ENCODE measurements at places on chromosomes 16 and 17.
A peak's percentile ranks its signal among the peaks of the same experiment; 100 is the strongest.

- DNase-seq = no peak
Observed at GRCh38 chr16:9003322-9003721, 39.6 kb upstream of the USP7 start.

- DNase-seq = no peak
Observed at GRCh38 chr17:50501054-50501453, 7.2 kb upstream of the MYCBPAP start.

- no peak for DNase-seq
Observed at GRCh38 chr16:81378049-81378448, 63.3 kb downstream of the GAN start.

DNA sequence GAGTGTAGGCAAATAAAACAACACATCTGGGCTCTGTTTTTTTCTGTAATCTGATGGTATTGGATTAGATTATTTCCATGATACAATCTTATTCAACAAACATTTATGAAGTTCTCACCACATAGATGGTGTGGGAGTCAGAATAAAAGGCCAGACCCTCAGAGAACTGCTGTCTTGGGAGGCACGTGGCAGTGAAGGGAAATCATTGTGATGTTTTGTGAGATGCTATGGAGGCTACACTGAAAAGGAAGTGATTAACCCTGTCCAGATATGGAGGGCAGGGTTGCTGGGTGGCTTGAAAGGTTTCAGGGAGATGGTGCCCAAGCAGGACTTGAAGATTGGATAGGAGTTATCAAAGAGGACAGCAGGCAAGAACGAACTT, 35.6 kb downstream of the DHRS7B start:
- DNase-seq = no peak

DNA sequence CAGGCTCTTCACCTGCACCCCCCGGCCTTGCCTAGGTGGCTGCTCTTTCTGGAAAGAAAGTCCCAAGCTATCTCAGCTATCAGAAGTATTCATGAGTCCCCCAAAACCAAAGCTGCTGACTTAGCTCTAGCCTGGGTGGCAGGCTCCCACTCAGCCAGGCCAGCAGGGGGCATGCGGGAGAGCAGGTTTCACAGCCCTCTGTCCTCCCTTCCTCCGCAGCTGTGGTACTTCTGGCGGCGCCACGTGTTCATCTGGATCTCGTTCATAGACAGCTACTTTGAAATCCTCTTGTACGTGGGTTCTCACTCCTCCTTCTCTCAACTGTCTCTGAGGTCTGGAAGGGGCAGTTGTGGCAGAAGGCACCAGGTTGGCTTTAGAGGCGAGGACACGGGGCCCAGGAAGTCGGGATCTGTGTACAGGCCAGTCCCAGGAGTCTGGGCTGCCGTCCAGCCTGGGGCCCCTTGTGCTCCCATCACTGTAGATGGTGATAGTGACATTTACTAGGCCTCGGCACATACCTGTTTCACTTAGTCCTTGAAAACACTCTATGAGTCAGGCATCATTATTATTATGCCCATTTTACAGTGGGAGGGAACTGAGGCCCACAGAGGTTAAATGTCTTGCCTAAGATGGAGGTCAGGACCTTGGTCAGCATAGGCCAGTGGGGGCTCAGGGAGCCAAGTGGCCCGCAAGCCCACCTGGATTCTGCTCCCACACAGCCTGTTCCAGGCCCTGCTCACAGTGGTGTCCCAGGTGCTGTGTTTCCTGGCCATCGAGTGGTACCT, 12.9 kb downstream of the TRPV2 start:
- DNase-seq = peak; percentile 61

GRCh38 chr17:79955167-79955549, 80.5 kb downstream of the TBC1D16 start:
- peak; percentile 32 for DNase-seq

- DNase-seq = no peak
Observed at GRCh38 chr16:60640038-60640437, 1396.2 kb downstream of the CDH8 start.

DNA sequence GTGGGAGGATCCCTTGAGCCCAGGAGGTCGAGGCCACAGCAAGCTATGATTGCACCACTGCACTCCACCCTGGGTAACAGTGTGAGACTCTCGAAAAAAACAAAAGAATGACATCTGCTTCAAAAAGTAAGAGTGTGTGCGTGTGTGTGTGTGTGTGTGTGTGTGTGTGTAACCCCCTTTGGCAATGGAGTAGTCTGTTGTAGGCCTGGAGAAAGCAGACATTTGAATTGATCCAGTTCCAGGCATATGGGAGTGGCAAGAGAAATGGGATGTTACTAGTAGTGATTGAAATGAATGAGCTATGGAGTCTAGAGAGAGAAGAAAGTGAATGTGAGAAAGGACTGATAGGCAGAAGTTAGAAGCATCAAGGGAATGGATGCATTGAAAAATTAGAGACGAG, 9.9 kb downstream of the CASC3 start:
- no peak for DNase-seq

DNA sequence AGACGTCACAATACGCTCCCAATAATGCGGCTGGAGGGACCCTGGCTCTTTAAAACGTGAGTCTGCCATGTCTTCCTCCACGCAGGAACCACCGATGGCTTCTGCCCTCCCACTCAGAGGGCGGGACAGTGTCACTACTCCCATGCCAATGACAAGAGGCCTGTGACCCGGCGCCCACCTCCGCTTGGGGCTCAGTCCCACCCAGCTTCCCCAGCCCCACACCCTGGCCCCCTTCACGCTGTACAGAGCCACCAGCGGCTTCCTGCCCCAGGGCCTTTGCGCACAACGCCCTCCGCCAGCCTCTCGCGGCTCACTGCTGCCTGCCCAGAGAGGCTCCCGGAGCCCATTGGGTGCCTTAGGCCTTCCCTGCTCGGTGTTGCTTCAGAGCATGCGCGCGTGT, 29.5 kb upstream of the ZNF469 start:
- no peak for DNase-seq

GRCh38 chr17:36661047-36661666, 59.8 kb downstream of the MRM1 start:
- peak; percentile 56 for DNase-seq

GRCh38 chr16:22635357-22635761, 124.7 kb downstream of the NPIPB5 start:
- DNase-seq = no peak

DNA sequence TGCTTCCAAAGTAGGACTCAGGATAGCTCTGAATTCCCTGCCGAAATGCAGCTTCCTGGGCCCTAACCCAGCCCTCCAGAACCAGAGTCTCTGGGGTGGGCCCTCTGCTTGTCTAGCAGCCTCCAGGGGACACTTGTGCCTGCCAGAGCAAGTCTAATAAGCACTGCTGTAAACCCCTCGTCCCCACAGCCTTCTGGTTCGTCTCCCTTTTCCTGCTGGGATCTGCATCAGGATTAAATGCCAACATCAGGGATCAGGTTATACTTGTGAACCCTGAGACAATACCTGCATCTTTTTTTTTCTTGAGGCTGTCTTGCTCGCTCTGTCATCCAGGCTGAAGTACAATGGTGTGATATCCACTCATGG, 282.0 kb downstream of the SEC14L1 start:
- DNase-seq = no peak

DNA sequence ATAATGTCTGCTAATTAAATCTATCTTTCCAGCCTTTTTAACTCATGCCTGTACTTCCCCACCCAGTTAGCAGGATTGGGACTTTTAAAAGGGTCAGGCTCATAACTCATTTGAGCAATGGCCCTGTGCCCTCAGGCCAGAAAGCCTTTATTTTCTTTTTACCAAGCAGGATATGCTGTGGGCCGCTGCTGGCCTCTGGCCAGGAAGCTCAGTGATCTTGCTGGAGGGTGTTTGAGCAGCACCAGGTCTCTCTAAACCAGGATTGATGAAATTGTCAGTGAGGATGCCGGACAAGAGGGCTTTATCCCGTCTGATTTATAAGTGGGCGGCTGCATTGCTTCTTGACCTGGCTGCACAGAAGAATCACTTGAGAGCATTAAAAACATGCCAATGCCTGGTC, 187.8 kb downstream of the RAB11FIP4 start:
- DNase-seq = no peak

GRCh38 chr17:63425483-63425882, 20.6 kb downstream of the CYB561 start:
- peak; percentile 90 for DNase-seq

DNA sequence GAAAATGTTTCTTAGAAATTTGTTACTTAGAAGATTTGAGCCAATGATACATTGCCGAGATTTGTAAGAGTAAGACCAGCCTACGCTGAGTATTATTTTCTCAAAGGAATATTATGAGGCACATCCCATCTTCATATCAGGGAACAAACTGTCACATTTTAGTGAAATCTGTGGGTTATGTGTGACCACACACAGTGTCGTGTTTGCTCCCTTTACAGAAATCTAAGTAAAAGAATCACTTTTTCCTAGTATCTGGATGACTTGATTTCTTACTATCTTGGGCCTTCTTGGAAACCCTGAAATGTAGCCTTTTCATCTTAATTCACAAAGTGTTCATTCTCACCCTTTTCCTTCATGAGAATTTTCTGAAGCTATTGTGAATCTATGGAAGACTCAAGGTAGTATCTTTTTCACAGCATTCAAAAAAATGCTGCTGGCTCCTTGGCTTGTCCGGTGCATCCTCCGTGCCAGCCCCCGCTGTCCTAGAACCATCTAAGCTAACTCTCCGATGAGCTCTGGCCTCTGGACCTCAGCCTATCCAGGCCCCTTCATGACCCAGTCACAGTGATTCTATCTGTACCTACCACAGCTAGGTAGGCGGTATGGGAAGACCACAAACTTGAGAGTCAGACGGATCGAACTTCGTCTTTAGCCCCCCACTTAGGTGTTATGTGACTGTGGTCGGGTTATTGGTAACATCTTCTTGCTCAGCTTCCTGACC, 524.3 kb downstream of the MAF start:
- DNase-seq = no peak

GRCh38 chr16:22292320-22292719, 4.9 kb upstream of the POLR3E start:
- DNase-seq = no peak

GRCh38 chr16:66199189-66199588, 167.3 kb upstream of the CDH5 start:
- DNase-seq = no peak

GRCh38 chr17:19004421-19005136, at the start of gene FAM83G:
FAM83G (minus strand) TSS chr17:19004764; CDS start chr17:19004041, 723 bp downstream.
- DNase-seq = peak; percentile 52

DNA sequence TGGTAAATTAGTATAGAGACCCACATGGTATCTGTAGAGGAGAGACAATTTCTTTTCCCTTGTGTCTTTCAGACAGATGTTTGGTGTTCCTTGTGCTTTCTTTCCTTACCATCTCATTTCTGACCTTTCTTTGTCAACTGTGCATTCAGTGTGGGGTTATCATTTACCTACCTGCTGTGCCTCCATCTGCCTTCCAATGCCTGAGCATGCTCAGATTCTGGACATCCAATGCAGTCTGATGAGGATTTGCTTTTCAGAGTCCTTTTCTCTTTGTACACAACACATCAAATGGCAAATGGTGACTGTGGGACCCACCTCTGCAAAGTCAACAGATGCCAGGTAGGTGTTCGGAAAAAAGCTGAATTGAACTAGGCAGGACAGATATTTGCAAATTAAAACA, 364.8 kb downstream of the CA10 start:
- DNase-seq = peak; percentile 60

DNA sequence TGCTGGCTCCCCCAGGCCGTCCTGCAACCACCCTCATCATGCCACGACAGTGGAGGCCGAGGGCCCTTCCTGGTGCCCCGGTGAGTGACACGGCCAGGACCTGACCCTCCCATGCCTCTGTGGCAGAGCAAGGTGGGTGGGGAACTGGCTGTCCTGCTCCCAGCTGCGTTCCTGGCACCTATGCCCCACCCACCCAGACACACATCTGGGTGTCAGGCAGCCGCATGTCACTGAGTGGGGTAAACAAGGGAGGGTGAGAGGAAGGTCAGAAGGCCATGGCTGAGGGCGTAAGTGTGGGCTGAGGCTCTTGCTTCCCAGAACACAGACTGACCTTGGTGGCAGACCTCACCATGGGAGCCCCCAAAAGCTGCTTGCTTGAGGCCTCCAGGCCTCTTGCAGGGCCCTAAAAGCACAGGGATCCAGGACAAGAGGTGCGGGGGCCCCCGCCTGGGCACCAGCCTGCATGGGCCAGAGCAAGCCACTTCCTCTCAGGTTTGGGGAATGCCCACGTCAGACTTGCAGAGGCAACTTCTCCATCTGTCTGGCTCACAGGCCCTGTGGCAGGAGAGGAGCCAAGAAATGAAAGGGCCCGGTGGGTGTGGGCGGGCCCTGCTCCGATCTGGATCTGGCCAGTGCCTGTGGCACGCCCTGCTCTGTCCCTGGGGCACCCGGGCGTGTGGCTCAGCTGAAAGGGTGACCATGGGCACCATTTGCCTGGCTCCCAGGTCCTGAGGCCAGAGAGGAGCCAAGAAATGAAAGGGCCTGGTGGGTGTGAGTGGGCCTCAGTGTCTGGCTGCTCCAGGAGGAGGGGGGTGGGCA, 3.9 kb upstream of the CCDC57 start:
- no peak for DNase-seq

- peak; percentile 48 for DNase-seq
Observed at GRCh38 chr16:11915114-11915643, 577 bp downstream of the GSPT1 start.

- DNase-seq = no peak
Observed at GRCh38 chr17:47615766-47616424, 33.8 kb upstream of the KPNB1 start.

DNA sequence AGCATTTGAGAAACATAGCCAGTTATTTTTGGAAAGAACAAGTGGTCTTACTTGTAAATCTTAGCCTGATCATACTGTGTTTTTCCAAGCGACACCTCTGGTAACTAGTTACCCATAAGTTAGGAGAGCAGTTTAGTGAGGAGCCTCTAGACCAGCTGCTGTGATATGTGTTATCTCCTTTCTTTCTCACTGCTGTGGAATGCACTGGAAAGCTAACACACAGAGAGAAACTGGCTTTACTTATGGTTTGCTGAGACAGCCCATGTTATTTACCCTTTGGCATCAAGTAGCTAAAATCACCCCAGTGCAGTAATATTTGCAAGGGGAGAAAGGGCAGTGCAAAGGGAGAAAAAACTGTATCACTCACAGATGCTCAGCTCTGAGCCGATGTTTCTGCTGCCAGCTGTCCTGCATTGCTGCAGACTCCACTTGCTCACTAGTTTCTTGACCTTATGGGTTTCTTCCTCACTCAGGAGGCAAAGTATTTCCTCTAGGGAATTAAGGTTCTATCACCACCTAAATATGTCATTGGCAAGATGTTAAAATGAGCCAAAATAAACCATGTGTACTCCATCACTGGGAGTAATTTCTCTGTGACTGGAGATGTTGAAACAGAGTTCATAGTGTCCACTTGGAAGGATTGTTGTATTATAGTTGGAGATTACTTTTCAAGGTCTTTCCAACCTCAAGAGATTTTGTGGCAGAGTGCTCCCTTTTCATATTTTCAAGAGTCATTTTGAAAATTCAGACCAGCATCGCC, 2.3 kb downstream of the RBFOX1 start:
- no peak for DNase-seq

GRCh38 chr17:17060930-17061329, 18.7 kb downstream of the MPRIP start:
- DNase-seq = no peak

- no peak for DNase-seq
Observed at GRCh38 chr16:47574091-47575054, 113.2 kb downstream of the PHKB start.

GRCh38 chr16:84815462-84815861, 4.3 kb upstream of the CRISPLD2 start:
- DNase-seq = no peak

Data from dorsolateral prefrontal cortex (tissue), 122 donors.